ENCODE measurements at places on chromosomes 12 and 14.

- no peak for DNase-seq
Measured at GRCh38 chr12:7634561-7634960, 31.1 kb downstream of the APOBEC1 start.

GRCh38 chr12:125852116-125852515 is 786.9 kb downstream of the AACS start:
- no peak for DNase-seq

GRCh38 chr14:20460458-20461224 is 593 bp downstream of the PIP4P1 start:
- DNase-seq, result no peak

DNA sequence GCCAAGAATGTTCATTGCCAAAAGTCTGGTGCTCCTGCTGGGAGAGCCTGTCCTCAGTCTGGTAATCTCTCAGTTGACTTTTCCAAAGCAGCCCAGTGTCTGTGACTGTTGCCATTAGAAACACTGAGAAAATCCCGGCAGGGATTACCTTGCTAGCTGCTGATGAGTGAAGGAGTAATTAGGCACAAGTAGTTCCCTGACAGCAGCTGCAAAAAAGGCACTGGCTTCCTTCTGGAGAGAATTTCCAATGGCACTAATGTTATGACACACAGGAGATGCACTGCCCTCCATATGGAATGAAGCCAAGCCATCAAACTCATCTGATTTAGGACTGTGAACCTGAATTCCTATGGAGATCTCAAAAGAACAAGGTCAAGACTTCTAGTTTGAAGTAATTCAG is 1321.2 kb upstream of the SEL1L start:
- DNase-seq, result no peak
